ENCODE measurements at places on chromosomes 12 and 14.

DNA sequence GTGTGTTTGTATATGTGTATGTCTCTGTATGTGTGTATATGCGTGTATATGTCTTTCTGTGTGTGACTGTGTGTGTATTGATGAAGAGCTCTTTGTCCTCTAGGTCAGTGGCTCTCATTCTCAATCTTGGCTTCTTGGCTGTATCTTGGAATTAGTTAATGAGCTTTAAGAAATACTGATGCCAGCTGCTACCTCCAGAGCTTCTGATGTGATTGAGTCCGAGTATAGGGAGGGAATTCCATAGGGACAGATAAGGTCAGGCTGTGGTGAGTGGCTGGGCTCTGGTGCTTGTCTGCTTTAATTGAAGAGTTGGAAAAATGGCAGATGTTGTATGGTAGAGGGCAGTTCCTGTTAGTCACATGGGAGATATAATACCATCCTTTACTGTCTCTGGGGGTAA, 140.1 kb downstream of the C12orf75 start:
- DNase-seq = no peak

DNA sequence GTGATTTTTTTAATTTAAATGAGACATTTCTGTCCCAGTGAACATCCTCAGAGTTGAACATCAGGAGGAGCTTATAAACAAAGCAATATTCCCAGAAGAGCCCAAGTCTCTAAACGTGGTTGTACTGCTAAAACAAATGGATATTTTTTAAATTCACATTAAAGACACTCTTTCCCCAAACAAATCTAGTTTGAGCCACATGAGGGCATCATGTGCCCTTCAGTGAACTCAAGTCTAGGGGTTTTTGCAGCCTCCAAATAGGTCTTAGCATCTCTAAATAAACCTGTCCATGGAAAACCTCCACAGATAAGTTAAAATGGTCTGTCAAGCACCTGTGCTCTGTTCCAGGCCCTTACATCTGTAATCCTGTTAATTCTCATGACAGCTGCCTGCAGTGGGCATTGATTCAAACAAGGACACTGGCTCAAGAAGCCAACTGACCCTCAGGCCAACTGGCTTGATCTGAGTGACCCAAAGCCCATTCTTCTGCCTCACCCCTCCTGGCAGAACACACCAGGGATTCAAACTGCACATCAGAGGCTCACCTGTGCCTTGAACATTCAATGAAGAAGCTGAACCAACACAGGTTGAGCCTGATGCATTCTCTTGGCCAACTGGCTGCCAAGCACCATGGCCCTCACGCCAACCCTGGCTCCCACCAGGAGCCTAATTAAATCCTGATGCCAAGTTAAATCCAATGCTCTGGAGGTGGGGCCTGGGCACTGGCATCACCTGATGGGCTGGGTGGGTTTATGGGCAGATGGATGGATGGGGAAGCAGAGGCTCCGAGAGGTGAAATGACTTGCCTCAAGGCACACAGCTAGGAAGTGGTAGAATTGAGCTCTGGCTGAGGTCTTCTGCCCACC, 8.6 kb downstream of the ISCU start:
- no peak for DNase-seq

DNA sequence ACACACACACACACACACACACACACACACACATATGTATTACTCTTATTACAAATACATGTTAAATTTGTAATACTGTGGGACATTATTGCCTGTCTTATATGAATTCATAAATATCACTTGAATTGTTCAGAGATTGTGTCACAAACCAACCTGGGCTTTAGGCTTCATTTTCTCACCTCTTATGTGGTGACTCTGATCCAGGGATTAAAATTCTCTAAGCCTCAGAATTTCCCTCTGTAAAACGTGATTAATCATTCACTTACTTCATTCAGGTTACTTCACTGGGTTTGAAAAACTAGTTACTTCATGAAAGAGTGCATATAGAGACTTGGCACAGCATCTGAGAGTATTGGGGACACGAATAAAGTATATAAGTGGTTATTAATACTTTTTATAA, 240.3 kb upstream of the PDZRN4 start:
- DNase-seq = no peak

DNA sequence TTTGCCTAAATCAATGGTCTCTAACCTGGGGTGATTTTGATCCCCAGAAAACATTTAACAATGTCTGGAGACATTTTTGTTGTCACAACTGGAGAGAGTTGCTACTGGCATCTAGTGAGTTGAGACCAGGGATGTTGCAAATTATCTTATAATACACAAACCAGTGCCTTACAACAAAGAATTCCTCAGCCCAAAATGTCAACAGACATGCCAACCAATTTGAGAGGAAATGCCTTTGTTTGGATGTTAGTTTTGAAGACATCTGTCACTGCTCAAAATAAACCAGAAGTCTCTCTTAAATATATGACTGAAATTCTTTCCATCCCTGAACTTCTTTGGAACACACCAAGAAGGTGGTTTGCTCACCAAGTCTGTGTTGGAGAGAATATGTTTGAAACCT, 336.9 kb upstream of the ATP2B1 start:
- no peak for DNase-seq

- DNase-seq = peak; percentile 23
Measured at GRCh38 chr14:67166450-67166853, 22.8 kb upstream of the GARIN2 start.

DNA sequence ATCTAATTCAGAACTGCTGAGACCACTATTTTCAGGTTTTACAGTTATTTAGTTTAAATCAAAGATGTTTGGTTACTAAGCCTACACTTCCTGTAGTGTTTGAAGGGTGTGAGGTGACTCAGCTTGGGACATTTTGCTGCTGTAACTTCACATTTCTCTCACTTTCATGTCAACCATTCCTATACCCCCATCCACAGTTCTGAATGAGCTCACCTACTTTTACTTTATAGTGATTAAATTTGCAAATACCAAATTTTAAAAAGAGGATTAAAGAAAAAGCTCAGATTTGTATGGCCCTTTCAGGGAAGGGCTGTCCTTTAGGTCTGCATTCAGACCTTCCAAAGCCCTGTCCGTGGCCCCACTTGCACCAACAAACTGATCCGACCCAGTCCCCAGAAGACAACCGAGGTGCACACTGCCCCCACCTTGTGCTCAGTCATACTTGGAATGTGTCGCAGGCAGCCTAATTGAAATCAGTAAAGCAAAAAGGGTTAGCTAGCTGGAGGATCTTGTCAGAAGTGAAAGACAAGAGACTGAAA, 174.4 kb downstream of the MON2 start:
- DNase-seq = no peak

DNA sequence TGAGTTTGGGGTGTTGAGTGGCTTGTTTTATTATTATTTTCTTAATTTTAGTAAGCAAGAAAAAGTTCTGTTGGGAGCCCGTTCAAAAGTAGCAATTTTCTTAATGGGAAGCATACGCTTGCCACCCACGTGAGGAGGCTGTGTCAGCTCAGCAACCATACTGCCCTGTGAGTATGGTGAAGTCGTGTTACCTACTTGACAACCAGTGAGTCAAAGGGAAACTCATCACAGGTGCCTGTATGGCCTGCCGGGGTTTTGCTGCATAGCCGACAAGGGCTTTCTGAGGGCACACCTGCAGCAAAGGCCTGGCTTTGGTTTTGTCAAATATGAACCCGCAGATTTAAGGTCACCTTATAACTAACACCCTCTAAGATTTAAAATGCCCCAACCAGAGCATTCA, 31.1 kb downstream of the PITPNM2 start:
- DNase-seq = no peak

DNA sequence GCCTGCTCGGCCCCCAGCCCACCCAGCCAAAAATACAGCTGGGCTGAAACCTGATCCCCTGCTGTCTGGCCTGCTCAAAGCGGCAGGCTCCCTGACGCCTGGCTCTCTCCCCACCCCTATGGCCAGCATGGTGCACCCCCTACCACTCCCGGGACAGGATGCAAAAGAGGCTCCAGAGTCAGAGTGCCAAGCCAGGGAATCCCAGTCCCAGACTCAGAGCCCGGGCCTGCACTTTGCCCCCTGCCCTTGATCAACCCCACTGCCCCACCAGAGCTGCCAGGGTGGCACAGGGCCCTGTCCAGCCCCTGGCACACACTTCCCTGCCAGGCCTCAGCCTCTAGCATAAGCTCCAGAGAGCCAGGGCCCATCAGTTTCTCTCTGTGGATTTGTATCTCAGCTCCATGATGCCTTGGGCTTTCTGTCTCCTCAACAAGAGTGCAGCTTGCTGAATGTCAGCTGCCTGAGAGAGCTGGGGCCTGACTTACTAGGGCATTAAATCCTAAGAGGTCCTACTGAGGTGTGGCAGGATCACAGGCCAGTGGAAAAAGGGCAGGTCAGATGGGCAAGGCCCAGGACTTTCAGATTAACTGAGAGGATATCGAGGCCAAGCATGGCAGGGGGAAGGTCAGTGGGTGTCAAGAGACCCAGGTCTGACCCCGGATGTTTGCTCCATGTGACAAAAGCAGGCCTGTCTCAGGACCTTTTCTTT, 13.9 kb downstream of the ACVRL1 start:
- no peak for DNase-seq

- no peak for DNase-seq
Measured at GRCh38 chr12:109827080-109827479, 6.1 kb downstream of the TRPV4 start.

DNA sequence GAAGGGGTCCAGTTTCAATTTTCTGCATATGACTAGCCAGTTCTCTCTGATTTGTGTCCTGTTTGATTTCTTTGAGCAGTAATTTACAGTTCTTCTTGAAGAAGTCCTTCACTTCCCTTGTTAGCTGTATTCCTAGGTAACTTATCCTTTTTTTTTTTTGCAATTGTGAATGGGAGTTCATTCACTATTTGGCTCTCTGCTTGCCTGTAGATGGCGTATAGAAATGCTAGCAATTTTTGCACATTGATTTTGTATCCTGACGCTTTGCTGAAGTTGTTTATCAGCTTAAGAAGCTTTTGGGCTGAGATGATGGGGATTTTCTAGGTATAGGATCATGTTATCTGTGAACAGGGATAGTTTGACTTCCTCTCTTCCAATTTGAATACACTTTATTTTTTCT, 77.6 kb upstream of the NID2 start:
- DNase-seq = no peak

DNA sequence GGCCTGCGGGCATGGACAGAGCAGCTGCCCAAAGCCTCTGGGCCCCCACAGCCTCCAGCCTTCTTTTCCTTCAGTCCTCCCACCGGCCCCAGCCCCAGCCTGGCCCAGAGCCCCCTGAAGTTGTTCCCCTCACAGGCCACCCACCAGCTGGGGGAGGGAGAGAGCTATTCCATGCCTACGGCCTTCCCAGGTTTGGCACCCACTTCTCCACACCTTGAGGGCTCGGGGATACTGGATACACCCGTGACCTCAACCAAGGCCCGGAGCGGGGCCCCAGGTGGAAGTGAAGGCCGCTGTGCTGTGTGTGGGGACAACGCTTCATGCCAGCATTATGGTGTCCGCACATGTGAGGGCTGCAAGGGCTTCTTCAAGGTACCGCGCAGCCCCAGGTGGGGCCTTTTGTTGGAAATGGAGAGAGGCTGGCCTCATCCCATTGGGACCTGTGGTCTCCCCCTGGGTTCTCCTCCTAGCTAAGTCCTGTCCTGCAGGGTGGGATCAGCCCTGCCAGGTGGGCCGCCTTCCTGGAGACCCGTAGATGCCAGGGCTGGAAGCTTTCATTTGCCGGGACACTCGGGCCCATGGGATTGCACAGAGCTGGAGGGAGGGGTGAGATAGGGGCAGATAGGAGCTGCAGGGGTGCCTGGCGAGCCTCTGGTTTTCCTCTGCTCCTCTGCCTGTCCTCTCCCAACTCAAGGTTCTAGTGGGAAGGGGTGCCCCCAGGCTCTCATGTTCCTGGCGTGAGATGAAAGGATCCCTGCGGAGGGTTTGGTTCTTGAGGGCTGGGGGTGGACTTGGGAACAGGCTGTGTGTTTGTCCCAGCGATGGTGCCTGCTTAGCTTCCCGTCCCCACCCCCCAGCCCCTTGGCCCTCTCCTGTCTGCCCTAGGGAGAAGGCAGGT, 3.8 kb downstream of the NR4A1 start:
- DNase-seq = no peak

GRCh38 chr12:60035835-60036234, 440.0 kb downstream of the SLC16A7 start:
- DNase-seq = peak; percentile 57

DNA sequence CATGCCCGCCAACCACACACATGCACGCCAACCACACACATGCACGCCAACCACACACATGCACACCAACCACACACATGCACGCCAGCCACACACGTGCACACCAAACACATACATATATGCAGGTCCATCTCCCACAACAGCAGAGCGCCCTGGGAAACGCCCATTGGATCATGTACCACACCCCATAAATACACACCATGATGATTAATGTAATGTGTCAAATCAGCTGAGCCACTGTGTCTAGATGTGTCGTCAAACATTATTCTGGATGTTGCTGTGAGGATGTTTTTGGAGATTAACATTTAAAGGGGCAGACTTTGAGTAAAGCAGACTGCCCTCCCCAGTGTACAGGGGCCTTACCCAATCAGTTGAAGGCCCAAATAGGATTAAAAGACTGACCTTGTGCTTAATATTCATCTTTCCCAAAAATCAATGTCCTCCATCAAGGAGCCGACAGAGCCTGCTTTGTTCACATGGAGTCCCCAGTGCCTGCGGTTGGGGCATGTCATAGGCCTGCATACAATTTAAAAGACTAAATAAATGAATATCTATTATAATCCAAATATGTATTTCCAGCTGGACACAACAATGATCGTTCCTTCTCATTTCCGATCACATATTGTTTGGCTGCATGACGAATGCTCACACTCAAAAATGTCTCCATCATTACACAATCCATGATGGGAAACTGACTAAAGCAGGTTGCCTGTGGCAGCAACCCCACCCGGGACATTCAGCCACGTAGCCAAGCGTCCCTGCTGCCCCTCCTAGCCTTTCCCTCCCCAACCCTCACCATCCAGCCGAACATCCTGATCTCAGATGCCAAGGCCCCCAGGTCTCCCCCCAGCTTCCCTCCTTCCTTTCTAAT, 23.2 kb upstream of the BDKRB2 start:
- no peak for DNase-seq

- DNase-seq = no peak
Measured at GRCh38 chr12:51907083-51907855, at the start of gene ACVRL1. TSS of gene ACVRL1 (plus strand) at chr12:51907504. CDS start at chr12:51912475, 4,971 bp downstream.

- no peak for DNase-seq
Measured at GRCh38 chr12:99427104-99427503, 220.4 kb upstream of the GARIN6 start.

GRCh38 chr14:23175823-23176222, 7.6 kb downstream of the SLC7A8 start:
- no peak for DNase-seq

- DNase-seq = no peak
Measured at GRCh38 chr14:103277931-103278330, 56.1 kb upstream of the EIF5 start.

GRCh38 chr14:97106166-97106565, 309.0 kb downstream of the VRK1 start:
- DNase-seq = no peak
